ENCODE measurements at places on chromosomes 4 and X.

GRCh38 chr4:20698820-20699219 lies 1.4 kb upstream of the PACRGL start:
- peak; percentile 49 for DNase-seq

DNA sequence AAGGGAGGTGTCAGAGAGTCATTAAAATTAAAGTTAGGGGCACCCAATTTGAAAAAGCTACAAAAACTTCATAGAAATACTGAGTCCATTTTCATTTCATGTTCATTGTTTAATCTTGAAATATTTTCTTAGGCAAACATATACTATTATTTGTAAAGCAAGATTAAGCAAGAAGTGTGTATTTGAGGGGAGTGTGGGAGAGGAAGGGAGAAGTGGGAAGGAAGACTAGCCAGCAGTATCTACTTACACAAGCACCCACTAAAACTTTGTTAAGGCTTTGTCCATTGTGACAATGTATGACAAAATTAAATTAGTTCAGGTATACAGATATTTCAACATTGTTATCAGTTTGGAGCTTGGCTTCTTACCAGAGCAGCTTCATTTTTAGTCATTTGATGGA lies 222.9 kb downstream of the ARHGAP24 start:
- DNase-seq = no peak

- DNase-seq = peak; percentile 96
Measured at GRCh38 chr4:48243429-48243828, 26.2 kb downstream of the TEC start.

DNA sequence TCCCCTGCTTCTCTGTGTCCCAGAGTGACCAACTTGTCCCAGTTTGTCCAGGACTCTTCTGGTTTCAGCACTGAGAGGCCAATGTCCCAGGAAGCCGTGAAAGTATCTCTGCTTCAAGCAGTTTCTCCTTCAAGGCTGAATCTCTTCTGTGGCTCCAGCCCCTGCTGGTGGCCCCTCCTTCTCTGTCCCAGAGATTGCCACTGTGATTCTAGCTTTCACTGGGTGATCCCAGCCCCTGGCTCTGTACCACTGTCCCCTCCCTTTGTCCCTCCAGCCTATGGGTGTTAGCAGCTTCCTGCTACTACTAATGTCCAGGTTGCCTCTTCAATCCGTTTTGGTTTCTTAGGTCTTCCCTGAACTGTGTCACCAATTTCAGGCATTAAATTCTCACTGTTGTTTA lies 70.5 kb downstream of the SOX3 start:
- no peak for DNase-seq

GRCh38 chrX:71367396-71367795 lies 1.2 kb downstream of the TAF1 start:
- DNase-seq = no peak
